PC-3 (cell line): ENCODE measurements at places on chromosomes 12 and 14.

- DNase-seq, result peak; percentile 67
Measured at GRCh38 chr14:51441001-51441400, 201.0 kb downstream of the TMX1 start.

DNA sequence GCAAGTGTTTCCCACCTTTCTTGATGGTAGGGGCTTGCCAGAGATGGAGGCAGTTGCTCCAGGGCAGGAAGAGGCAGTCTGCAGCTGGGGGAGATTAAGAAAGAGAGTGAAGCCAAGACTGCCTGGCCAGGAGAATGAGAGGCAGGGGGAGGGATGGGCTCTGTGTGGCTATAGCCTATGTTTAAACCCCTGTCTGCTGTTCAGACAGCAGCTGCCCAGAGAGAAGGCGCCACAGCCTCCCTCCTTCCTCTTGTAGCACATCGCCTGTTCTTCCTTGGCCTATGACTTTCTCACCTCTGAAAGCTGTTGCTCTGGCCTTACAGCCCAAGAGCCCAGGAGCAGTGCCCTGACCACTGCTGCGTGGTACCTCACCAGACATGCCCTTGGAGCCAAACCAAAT, 61.7 kb downstream of the EMP1 start:
- no peak for DNase-seq

DNA sequence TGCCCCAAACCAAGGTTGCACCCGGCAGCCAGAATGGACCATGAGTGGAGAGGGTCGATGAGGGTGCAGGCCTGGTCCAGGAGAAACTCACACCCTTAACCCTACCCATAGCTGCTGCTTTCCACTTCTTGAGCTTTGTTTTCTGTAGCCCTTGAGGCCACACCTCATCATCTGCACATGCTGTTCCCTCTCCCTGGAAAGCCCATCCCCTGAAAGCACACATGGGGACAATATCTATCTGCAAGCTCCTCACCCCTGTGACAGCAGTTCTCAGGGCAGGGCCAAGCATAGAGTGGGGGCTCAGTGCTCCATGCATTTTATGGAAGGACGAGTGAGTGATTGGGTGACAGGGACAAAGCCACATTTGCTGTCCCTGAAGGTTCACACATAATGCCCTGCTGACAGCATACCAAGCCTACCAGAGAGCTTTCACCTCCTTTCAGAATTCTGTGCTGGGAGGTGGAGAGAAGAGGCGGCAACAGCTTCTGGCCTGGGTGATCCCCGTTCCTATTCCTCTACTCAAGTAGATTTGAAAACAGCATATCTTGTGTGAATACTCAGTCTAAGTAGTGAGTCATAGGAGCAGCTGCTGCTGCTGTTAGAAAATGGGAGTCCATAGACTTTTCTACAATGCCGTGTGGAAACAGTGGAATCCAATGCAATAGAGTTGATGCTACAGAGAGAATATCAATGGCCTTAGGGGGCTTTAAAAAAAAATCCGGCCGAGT, 44.6 kb downstream of the SRGAP1 start:
- no peak for DNase-seq

- DNase-seq, result no peak
Measured at GRCh38 chr14:61406675-61407074, 85.3 kb downstream of the PRKCH start.

GRCh38 chr14:30193101-30193500, 265.5 kb upstream of the PRKD1 start:
- no peak for DNase-seq

GRCh38 chr14:89136587-89136986, 280.4 kb downstream of the FOXN3 start:
- DNase-seq, result no peak

DNA sequence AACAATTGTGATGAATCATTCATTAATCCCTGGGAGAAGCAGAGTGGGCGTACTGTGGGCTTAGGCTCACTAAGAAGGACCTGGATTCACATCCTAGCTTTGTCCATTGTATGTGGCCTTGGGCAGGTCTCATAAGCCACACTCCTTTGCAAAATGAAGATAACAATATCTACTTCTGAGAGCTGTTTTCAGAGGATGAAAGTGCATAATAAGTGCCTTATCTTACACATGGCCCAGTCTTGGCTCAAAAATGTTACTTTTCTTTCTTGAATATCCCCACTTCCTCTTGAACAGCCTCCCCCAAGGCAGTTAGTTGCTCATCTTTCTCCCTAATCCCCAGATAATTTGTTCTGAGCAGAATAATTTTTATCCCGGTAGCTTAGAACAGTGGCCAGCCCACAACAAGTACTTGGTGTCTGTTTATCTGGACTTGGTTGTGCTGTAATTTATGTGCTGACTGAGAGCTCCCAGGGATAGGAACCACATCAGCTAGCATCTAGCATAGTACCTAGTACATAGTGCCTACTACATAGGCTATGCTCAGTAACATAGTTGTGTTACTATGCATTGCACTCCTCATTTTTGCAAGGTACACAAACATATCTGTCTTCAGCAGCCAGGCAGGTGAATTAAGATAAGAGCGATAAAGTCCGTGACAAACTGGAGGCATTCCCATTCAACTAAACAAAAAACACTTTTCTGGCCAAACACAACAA, 61.7 kb upstream of the NUDT4 start:
- DNase-seq, result no peak

DNA sequence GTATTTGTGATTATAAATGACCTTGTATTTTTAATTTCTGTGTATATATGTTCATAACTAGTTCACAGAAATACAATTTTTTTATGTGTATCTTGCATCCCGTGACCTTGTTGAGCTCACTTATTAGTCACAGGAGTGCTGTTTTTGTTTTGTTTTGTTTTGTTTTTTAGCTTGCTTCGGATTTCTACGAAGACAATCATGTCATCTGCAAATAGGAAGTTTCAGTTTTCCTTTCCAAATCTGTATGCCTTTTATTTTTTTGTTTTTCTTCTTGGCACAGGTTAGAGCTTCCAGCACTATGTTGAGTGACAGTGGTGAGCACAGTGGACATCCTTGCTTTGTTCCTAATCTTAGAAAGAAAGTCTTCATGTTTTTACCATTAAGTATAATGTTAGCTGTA, 229.2 kb upstream of the GARIN6 start:
- DNase-seq, result no peak

GRCh38 chr14:24806061-24806678, 172.2 kb upstream of the GZMB start:
- DNase-seq, result peak; percentile 70
